Right forelimb (tissue), 1 donor: ENCODE measurements at places on chromosomes 7 and 10.

DNA sequence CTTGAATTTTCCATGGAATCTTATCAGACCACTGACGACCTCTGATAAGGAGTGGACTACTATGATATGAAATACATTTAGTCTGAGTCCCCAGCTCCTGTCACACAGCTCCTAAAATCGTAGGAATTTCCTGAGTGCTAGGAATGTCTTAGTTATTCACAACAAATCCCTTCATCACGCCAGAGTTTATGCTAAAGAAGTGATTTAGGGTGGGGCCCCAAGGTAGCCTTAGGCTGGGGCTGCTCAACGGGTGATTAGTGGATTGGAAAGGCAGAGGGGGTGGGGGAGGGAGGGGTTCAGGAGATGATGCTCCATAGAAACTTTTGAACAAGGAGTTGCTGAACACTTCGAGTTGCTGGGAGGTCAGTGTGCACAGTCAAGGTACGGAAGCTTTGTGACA lies 7.0 kb upstream of the TET1 start:
- DNase-seq, result no peak

DNA sequence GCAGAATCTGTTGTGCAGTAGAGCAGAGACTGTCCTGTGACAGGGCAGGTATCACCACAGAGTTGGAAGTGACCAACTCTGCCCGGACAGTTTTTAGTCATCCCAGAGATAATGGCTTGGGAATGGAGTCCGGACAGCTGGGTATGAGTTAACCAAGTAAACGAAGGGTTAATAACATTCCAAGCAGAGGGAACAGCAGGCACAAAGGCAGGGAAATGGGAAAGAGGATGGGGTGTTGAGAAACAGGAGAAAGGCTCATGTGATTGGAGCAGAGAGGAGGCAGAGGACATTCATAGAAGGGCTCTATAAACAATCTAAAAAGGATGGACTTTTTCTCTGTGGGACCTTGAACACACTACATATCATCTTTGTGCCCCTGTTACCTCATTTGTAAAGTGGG lies 132.2 kb upstream of the YAE1 start:
- no peak for DNase-seq

DNA sequence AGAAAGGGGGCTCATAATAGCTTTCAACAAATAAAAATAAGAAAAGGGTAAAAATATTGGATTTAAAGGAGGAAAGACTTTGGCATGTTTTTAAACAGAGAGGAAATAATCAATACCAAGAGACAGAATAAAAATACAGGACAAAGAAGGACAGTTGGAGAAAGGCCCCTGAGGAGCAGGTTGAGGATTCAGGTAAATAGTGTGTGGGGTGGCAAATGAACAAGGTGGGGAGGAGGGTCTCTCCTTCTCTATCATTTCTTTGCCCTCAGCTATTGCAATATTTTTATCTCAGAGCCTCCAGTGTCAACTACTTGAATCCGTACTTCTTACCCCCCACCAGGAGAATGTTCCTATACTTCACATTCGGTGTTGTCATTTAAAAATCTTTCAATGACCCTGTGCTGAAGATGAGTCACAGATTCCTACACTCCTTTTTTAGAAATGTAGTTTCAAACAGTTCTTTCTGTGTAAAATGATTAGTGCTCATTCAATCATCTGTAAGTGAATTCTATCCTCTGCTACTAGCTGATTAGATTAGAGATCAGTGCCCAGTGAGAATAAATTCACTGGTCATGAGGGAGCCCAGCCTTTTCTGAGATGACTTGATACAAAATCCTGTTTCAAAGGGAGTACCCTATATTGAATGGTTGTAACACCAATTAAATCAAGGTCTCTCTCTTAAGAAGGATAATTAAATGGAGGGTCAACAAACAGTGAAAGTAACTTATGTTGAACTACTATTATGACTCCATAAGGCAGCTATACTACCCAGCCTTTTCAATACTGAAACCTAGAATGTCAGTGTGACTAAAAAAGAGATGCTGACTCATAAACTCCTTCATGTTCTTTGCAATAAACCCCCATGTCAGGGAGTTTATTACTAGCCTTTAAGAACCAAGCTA lies 50.4 kb upstream of the WNT16 start:
- no peak for DNase-seq

DNA sequence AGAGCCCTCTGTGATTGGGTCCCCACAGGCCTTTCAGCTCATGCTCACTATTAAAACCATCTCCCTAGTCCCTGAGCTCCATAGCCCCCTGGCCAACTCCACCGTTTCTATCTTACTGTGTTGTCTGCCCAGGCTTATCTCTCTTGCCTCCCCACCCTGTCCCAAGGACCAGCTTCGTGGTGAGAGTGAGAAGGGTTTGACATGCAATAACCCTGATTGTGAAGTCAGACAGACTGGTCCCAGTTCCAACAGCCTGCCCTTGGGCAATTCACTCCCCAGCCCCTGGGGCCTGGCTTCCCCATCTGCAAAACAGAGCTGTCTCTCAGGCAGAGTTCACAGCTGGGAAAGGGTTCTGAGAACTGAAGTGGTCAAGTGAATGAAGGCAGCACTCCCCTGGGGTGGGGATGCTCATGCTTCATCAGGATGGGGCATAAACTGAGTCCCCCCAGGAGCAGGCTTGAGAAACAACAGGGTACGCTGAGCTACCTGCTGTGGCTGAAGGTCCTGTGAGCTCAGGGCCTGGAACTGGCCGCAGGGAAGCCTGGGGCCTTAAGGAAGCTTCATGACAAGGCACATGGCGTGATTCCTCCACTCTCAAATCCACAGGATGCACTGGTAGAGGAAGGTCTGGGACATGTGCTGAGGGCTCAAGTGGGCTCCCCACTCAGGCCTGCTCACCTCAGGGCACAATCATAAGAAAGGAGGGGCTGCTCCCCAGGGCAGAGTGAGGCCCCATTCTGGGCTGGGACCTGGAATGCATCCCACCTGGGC lies 1.8 kb upstream of the PPIF start:
- no peak for DNase-seq

- no peak for DNase-seq
These were observed 351.4 kb downstream of the ABCA13 start for GRCh38 chr7:48522692-48523091.

GRCh38 chr10:7340179-7340874 lies 70.5 kb downstream of the SFMBT2 start:
- no peak for DNase-seq

DNA sequence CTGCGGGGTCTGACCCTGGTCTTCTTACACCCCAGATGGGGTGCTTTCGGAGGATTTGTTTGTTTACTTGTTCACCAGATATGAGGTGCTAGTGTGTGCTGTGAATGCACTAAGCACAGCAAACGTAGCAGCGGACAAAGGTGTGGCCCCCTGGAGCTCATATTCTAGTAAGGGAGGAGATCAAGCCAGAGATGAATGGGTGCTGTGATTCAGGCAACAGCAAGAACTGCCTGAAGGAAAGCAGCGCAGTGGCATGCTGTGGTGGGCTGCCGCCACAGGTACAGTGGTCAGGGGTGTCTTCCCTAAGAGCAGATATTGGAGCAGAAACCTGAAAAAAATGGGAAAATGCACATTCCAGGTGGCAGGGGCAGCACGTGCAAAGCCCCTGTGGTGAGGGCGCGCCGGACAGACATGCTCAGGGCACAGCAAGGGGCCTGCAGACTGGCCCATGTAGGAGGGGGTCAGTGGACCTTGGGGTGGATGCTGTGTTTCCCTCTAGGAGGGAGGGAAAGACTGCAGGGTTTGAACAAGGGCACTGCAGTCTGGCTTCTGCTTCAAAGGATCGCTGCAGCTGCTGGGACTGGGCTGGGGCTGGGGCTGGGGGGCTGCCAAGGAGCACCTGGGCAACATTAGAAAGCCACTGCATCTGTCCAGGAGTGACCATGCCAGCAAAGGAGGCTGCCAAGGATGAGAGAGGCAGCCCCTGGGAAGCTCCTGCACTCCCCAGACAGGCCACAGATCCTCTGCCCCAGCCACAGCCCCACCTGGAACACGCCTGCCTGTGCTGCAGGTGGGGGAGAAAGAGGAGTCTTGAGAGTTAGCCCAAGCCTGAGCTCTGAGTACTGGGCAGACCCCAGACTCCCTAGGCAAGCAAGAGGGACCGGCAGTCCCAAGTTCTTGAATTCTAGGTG lies 927 bp upstream of the DEPP1 start:
- DNase-seq, result no peak

DNA sequence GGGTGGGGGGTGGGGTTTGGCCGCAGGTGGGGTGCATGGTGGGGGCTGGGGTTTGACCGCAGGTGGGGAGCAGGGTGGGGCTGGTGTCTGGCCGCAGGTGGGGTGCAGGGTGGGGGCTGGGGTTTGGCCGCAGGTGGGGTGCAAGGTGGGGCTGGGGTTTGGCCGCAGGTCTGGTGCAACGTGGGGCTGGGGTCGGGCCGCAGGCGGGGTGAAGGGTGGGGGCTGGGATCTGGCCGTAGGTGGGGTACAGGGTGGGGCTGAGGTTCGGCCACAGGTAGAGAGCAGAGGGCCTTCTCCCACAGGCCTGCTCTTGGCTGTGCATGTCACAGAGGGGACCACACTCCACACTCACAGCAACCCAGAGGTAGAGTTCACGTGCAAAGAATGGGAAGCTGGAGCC lies 586.6 kb downstream of the PTPRN2 start:
- DNase-seq, result no peak

GRCh38 chr7:108114117-108114841 lies 15.9 kb downstream of the LAMB4 start:
- DNase-seq, result no peak

DNA sequence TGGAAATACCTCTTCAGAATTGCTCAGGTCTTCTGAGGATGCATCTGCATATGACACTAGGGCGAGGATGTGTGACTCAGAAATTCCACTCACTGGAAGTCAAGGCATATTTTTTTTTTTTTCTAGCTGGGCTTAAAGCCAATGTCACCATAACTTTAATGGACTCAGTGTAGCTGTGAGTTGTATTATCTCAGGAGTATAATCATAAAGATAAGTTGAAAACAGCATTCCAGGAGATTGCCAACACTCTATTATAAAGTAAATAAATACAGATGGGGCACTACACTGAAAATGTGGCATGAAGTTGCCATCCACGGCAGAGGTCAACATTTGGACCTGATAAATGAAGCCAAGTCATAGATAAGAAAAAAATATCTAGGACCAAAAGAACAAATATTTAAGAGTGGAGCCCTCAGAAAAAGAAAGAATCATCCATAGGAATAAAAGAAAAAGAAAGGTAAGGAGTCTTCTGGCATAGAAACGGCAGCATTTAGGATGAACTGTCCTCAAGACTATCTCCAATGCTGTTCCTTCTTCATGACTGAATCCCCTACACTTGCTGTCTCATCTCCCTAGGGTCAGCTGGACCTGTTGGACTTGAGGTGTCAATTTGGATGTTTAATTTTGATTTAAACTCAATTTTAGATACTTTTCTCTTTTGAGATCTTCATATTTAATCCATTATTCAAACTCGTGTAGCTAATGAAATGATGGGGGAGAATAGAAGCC lies 72.9 kb upstream of the CAV2 start:
- no peak for DNase-seq

DNA sequence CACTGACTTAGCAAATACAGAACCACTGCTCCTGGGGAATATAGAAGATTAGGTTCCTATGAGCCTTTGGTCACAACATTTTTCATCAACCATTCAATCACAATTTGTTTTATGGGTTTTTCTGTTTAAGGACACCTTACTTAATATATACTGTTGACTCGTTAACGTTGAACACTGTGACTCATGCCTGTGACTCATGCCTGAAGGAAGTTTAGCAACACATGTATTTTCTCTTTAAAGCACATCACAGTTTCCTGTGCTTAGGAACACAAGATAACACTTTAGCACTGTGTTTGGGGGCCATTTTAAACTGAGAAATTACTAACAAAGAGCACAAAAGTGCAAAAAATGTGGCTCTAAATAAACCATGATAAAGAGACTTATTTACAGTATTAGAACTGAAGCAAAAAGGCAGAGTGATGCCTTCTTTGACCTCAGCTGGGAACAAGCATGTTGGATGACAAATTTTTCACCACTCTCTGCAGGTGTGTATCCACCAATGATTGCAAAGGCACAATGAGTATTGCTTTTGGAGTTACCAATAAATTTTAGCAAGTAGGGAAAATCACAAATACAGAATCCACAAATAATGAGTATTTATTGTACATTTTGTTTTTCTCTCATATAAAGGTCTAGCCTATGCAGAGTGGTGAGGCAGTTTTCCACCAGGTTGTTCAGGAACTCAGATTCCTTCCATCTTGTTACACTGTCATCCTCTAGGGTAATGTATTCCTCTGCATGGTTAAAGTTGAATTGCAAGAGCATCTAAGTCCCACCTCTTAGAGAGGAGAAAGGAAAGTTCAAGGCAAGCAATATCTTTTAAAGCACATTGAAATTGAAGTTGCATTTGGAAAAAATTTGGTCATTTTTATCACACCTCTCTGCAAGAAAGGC lies 7.3 kb downstream of the FGFBP3 start:
- no peak for DNase-seq

DNA sequence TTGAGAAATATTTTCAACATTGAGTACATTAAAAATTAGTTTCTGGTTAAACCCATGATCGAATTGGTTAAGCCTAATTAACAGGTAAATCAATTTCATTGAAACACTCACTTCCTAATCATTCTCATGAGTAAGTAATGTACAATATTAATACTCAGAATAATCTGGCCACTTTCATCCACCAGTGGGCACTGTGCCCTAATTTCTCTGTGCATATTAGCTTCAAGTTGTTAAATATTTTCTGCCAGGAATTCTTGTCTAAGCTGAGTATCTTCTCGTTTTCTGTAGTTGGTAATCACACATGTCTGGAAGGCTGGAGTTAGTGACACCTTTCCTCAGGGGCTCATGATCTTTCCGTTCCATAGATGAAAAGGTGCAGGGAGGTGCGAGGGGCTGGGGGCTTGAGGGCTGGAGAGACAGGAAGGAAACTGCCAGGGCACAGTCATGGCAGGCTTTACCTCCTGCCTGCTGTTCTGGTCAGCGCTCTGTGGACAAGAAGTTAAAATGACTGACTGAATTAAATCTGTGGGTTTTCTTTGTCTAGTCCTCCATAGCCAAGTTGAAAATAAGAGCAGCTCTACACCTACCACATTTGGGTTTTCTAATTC lies 71.9 kb downstream of the WIPF3 start:
- DNase-seq, result no peak

GRCh38 chr10:66980246-66980815 lies 54.5 kb downstream of the LRRTM3 start:
- DNase-seq, result no peak

GRCh38 chr7:57482-58255 lies 134.7 kb upstream of the FAM20C start:
- DNase-seq, result no peak

GRCh38 chr7:113118074-113118959 lies at the start of gene SMIM30:
Gene SMIM30 (minus strand): TSS chr7:113118554. CDS start chr7:113117578, 976 bp downstream.
- DNase-seq, result peak; percentile 92

- no peak for DNase-seq
These were observed 1.5 kb upstream of the RALA start for GRCh38 chr7:39621784-39622411.
